ENCODE measurements at places on chromosomes 1 and 21.

DNA sequence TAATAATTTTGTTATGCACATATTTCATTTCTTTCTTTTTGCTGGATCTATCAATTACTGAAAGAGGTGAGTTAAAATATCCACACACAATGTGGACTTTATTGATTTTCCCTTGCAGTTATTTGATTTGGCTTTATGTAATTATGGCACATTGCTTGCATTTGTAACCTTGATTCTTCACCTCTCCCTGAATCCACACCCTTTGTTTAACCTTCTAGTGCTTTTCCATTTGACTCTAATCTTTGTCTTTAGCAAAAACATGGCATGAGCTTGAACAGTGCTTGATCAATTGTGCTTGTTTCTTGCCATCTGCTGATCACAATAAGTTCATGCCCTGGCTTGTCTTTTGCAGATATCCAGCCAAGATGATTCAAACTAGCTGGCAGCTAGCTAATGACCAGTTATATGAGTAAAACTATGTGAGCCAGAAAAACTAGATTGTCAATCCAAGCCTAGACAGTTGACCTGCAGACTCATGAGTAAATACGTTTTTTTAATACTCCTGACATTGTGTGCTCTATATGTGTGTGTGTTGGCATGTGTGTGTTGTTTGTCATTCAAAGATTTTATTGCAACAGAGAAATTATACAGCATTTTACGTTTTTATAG lies 899.2 kb downstream of the NCAM2 start:
- DNase-seq, result no peak

DNA sequence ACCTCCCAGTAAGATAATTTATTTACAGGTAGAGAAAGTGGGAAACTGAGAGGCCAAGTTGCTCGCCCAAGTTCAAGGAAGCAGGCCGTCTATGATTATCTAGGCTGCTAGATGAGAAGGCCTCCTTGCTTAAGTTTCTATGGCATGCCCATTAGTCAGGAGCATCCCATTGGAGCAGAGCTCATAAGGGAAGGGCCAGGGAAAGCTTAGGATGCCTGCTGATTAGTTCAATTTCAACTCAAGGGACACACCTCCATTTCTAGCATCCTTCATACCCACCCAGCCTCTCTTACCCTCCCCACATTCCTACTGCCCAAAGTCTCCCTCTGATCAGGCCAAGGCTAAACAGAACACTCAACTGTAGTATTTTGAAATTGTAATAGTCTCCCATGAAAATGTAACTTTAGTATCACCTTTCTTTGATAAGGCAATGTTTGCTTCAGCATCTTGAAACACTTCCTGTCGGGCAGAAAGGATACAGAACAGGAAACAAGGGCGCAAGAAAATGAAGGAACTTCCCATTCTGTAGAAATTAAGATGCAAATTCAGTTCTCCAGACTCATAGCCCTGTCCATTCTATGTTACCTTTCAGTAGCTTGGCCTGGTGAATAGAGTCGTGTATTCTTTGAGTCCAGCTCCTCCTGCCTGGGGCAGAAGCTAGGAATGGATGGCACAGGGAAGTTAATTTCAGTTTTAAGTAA lies 46.3 kb upstream of the TARBP1 start:
- DNase-seq, result no peak

GRCh38 chr1:155035936-155036335 lies 2.3 kb downstream of the DCST1 start:
- no peak for DNase-seq

GRCh38 chr21:25402134-25402961 lies 204.9 kb downstream of the MRPL39 start:
- no peak for DNase-seq

DNA sequence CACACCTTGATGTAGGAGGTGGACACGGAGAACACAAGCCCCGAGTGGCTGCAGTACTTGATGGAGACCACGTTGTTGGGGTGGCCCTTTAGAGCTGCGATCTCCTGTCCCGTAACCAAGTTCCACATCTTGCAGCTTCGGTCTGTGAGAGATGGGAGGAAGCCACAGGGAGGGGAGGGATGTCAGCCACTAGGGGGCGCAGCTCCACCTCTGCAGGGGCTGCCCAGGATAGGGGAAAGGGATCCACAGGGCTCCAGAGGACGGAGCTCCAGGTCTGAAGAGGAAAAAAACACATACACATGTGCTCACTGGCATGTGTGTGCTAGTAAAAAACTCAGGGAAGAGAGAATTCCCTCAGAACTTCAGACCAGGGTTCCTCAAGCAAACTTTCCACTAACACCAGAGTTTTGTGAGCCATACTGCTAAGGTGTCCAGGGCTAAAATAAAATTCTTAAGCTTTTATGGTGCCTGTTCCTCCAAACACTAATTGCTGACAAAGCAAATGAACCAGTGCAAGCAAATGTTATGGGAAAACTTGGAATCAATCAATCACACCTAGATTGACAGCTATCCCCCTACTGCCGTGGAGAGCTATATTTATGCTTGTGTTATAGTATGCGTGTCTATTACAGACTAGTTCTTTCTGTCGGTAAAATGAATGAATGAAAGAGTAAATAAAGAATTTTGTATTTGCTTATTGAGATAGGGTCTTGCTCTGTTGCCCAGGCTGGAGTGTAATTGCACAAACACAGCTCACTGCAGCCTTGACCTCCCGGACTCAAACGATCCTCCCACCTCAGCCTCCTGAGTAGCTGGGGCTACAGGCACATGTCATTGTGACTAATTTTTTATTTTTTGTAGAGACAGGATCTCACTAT lies 43.7 kb downstream of the KIF21B start:
- peak; percentile 42 for DNase-seq

DNA sequence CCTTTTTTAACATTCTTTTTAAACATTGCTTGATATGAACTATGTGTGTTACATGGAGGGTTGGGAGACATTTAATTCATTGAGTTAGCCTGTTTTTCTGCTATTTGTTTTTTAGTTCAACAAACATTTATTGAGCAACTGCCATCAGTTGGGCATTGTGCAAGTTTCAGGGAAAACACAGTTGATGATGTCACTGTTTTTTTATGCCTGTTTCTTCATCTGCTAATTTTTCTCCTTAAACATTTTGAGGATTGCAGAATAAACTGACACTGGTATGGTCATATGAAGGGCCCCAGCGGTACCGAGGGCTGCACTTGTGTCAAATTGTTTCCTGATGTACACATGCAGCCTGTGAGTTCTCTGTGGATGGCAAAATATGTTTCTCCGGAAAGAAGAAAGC lies 253.0 kb downstream of the FGGY start:
- no peak for DNase-seq

DNA sequence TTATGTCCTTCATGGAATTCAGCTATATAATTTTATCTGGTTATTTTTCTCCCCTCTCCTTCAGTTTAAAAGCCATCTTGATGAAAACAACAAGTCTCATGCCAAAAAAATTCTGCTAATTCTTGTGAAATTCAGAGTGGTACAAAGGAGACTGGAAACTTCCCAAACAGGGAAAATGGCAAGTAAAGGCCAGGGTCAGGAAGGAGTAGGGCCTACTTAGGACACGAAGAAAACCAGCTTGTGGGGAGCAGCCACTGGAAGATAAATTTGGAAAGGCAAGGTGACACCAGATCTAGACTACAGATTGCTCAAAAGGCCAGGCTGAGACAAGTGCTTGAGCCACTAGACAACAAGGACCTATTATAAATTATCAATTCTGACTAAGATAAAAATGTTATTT lies 6.4 kb downstream of the TSTD1 start:
- no peak for DNase-seq

DNA sequence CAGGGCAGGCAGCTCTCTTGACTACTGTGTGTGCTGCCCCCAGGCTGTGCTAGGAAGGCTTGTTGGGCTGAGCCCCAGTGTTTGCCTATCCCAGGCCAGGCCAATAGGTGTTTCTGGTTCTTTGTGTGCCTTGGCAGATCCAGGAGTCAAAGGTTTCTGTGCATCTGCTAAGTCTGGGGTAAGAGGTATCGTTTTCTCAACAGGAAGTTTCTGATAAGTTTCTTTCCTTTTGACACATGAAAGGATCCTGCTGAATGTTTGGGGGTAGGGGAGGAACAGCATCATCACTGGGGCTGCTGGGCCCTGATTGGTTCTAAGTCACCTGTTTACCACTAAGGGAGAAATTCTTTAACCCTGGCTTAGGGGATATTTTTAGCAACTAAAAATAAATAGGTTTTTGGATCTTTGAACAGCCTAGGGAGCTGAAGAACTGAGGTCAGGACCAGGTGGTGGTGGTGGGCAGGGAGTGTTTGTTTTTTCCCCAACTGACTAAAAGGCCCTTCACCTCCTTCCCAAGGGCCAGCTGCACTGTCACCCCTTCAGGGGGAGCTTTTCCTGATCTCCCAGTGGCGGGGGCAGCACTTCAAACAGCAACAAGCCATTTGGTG lies 85.1 kb downstream of the KCNN3 start:
- no peak for DNase-seq
